ENCODE measurements at places on chromosomes 3 and 15.

DNA sequence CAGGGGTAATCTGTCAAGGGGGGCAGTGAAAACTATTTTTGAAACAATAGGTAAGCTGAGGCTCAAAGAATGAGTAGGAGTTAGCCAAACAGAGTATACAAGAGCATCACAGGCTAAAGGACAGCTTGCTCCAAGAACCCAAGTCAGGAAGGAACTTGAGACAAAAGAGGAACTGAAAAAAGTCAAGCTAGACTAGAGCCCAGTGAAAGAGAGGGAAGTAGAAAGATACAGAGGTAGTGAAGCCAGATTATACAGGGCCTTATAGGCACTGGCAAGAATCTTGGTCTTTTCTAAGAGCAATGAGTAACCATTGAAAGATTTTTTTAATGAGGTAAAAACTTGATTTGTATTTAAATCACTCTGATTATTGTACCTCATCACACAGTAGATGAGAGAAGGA lies 69.9 kb downstream of the FILIP1L start:
- H3K27ac ChIP-seq: peak overlapping the region; percentile 95
- H3K27me3 ChIP-seq: no peaks in the 10 kb centered on the region
- peak; percentile 92 for ATAC-seq
- peaks cover 82% of the 10 kb centered on the region for H3K4me1 ChIP-seq

DNA sequence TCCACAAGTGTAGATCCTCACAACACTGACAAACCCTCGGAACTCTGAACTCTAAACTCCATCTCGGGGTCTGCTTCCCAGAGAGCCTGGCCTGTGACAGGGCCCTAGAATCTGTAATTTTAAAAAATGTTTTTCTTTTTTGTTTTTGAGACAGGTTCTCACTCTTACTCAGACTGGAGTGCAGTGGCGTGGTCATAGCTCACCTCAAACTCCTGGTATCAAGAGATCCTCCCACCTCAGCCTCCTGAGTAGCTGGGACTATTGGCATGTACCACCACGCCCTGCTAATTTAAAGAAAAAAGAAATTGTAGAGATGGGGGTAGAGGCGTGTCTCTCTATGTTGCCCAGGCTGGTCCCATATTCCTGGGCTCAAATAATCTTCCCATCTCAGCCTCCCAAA lies 26.2 kb downstream of the CRABP1 start:
- no peak overlapping the region for H3K27ac ChIP-seq
- H3K4me3 ChIP-seq: no peak overlapping the region
- ATAC-seq: no peak
- peaks cover 39% of the 10 kb centered on the region for H3K27me3 ChIP-seq
- no peaks in the 10 kb centered on the region for H3K4me1 ChIP-seq

DNA sequence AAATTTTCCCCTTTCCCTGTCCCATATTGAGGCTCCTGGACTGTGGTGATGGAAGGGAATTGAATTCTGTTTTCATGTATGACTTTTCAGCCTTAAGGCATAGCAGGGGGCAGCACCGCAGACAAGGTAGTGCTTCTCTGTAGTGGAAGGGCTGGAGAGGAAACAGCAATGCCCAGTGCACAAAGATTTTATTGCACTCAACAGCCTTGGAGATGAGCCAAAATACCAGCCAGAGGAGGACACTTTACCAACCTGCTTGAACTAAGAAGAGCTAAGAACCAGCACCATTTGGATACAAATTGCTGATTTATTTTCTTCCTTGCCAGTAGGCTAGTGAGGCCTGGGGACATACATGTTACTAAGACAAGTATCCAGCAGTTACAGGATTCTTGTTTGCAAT lies 98.7 kb downstream of the KCNMB2 start:
- no peaks in the 10 kb centered on the region for H3K36me3 ChIP-seq
- no peaks in the 10 kb centered on the region for H3K27me3 ChIP-seq
- ATAC-seq: no peak
- no peak overlapping the region for H3K4me3 ChIP-seq

GRCh38 chr3:106332884-106333283 lies 464.1 kb upstream of the CBLB start:
- no peaks in the 10 kb centered on the region for H3K36me3 ChIP-seq
- H3K27ac ChIP-seq: no peak overlapping the region
- no peaks in the 10 kb centered on the region for H3K27me3 ChIP-seq
- H3K4me3 ChIP-seq: no peak overlapping the region

GRCh38 chr15:77764095-77764494 lies 131.4 kb upstream of the LINGO1 start:
- H3K36me3 ChIP-seq: no peaks in the 10 kb centered on the region
- H3K27me3 ChIP-seq: peaks cover 67% of the 10 kb centered on the region
- no peak overlapping the region for H3K4me3 ChIP-seq
- peaks cover 6% of the 10 kb centered on the region for H3K4me1 ChIP-seq
- ATAC-seq: no peak
- H3K27ac ChIP-seq: no peak overlapping the region

DNA sequence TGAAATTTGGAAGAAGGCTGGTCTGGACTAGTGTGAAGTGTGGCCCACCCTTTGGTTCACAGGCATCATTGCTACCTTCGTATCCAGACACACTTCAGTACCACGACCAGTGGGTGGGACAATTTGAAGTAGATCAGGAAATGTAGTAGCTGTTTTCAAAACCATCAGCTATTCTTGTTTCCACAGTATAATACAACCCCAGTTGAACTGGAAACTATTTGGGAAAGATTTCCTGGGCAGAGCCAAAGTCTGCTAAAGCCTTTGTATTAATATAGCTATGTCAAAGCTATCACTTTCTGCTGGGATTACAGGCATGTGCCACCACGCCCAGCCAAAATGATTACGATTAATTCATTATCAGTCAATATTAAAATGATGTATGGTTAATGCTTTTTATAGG lies 298.8 kb upstream of the RASGRP1 start:
- H3K36me3 ChIP-seq: no peaks in the 10 kb centered on the region
- peaks cover 34% of the 10 kb centered on the region for H3K27me3 ChIP-seq

GRCh38 chr3:71583566-71584393 lies at the start of gene FOXP1:
Gene FOXP1, minus strand, starts transcription at chr3:71583728. Its CDS starts 385,347 bp downstream, at chr3:71198381.
- peak within 1 kb of the TSS; percentile 91 for H3K4me3 ChIP-seq
- peaks cover 53% of the 10 kb centered on the region for H3K4me1 ChIP-seq
- peak; percentile 71 for ATAC-seq
- H3K27me3 ChIP-seq: peaks cover 11% of the 10 kb centered on the region

DNA sequence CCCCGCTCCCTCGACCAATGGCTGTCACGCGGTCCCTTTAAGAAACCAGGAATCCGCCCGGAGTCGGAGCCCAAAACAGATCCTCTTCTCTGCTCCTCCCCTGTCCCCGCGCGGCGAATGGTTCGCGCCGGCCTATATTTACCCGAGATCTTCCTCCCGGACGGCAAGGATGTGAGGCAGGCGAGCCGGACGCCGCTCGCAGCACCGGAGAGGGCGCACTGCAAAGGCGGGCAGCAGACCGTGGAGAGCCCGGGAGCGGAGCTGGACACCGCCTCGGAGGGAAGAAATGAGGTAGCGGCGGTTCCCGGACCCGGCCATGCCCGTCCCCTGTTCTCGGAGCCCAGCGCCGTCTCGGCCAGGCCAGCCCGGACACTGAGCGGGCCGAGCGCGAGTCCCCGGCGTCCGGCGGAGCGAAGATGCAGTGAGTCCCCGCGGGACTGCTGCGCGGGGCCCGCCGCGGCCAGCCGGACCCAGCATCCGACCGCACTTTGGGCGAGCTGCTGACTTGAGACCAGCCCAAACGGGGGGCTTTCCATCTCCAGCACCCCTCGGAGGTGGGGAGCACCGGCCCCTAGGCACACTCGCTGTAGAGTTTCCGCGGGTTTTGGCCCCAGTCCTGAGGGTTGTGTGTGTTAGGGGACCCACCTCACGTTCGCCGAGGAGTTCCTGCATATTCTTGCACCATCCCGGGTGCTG lies at the start of gene FAM43A:
Gene FAM43A (plus strand): TSS at position 166 of the 696 bp plus-strand sequence. CDS start 944 bp downstream, outside the sequence.
- peak; percentile 80 for ATAC-seq
- H3K27ac ChIP-seq: peak within 1 kb of the TSS; percentile 88
- peak within 1 kb of the TSS; percentile 98 for H3K4me3 ChIP-seq

GRCh38 chr3:190552969-190553759 lies 39.3 kb downstream of the IL1RAP start:
- peaks cover 4% of the 10 kb centered on the region for H3K4me1 ChIP-seq
- H3K27ac ChIP-seq: no peak overlapping the region
- H3K4me3 ChIP-seq: no peak overlapping the region
- peaks cover 38% of the 10 kb centered on the region for H3K36me3 ChIP-seq

DNA sequence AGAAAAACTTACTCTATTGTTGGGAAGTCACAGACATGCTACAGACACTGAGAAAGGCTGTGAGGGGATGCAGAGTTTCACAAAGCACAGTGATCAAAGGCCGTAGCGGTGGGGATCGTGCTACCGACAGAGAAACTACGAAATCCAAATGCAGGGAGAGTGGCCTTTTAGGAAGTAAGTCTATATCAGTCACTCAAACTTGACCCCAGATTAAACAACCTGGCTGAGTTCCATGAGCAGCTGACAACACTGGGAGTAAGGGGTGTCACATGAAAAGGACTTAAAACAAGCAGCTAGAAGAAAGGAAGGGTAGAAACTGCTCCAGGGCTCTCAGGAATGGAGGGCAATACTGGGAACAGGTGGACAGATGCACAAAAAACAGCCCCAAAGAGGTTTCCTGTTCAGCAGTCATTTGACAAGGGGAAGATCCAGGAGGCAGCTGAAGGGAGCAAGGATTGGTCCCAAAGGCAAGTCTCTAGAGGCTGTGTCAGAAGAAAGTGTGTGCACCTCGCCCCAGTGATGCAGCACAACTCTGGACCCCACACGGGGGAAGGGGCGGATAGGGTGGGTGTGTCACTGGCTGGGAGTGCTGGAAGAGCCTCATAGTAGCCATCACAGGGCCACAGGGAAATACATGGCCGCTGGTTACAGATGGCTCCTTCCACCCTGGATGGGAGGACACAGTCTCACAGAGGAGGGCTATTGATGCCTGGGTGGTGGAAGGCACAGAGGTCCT lies 20.3 kb upstream of the HDAC11 start:
- H3K27me3 ChIP-seq: peaks cover 23% of the 10 kb centered on the region
- H3K36me3 ChIP-seq: no peaks in the 10 kb centered on the region
- H3K27ac ChIP-seq: no peak overlapping the region
- peaks cover 7% of the 10 kb centered on the region for H3K4me1 ChIP-seq
- no peak for ATAC-seq

DNA sequence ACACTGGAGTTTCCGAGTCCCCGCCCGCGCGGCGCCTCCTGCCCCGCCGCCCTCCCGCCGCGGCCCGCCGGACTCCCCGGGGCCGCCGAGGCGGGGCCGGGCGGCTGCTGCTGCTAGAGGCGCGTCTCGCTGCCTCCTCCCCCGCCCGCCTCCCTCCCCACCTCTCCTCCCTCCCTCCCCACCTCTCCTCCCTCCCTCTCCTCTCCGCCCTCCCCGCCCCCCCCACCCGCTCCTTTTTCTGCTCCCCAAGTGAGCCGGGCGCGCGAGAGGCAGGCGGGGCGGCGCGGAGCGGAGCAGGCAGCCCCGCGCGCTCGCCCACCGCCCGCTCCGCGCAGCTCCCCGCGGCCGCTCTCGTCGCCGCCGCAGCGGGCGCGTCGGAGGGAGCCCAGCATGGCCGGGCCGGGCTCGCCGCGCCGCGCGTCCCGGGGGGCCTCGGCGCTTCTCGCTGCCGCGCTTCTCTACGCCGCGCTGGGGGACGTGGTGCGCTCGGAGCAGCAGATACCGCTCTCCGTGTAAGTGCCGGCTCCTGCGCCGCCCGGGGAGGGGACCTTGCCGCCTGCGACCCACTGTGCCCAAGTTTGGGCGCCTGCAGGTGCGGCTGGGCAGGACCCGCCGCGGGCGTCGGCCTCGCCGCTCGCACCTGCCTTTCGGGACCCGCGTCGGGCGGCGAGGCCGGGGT lies at the start of gene CACNA2D3:
Gene CACNA2D3 (plus strand): TSS at position 229 of the 679 bp plus-strand sequence.
- peak within 1 kb of the TSS; percentile 60 for H3K4me3 ChIP-seq
- no peak within 1 kb of the TSS for H3K27ac ChIP-seq
- H3K27me3 ChIP-seq: peaks cover 63% of the 10 kb centered on the region
- no peaks in the 10 kb centered on the region for H3K36me3 ChIP-seq

DNA sequence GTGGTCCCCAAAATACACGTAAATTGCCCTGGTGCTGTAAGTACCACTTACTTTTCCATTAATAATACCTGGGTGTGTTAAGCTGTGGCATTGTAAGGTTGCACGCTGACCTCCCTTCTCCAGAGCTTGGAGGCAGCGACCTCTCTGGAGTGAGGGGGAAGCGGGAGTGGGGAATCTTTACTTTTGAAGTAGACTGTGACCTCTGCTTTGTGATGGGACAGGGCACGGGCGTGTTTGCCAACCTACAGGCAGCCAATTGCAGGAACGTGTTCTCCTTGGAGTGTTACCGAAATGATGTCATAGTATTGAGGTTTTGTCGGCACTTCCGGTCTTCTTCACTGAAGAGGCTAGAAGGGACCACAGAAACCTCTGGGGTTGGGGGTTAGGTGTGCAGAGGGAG lies 227.3 kb upstream of the C2CD4B start:
- peak overlapping the region; percentile 93 for H3K4me3 ChIP-seq
- no peaks in the 10 kb centered on the region for H3K36me3 ChIP-seq
- no peak overlapping the region for H3K27ac ChIP-seq
- ATAC-seq: no peak
- H3K27me3 ChIP-seq: peaks cover 29% of the 10 kb centered on the region

DNA sequence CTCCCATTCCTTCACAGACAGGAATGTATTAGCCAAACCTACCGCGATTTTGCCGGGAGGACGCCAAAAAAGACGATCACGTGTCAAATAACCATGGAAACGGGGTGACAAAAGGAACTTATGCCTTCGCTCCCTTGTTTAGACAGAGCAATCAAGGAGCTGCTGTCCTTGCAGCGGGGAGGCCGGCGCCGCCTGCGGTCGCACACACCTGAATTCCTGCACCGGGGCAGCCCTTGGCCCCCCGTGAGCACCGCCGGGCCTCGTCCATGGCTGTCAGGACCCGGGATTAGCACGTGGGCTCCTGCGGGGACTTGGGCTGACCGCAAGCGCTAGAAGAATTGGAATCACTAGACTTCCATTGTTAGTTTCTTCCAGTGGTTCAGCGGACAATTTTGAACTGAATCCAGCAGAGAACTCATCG lies 193.1 kb downstream of the SHQ1 start:
- peaks cover 9% of the 10 kb centered on the region for H3K27me3 ChIP-seq
- H3K4me3 ChIP-seq: no peak overlapping the region
- no peaks in the 10 kb centered on the region for H3K36me3 ChIP-seq
- H3K4me1 ChIP-seq: no peaks in the 10 kb centered on the region

DNA sequence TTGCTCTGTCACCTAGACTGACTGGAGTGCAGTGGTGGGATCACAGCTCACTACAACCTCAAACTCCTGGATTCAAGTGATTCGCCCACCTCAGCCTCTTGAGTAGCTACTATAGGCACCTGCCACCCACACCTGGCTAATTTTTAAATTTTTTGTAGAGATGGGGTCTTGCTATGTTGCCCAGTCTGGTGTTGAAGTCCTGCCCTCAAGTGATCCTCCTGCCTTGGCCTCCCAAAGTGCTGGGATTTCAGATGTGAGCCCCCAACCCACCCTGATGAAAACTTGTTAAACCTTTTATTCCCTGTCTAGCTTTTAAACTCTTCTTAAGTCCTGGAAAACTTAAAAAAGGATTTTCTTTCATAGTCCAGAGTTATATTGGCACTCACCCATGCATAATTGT lies 2.6 kb downstream of the ECT2 start:
- H3K4me3 ChIP-seq: no peak overlapping the region
- H3K27ac ChIP-seq: no peak overlapping the region
- peaks cover 10% of the 10 kb centered on the region for H3K36me3 ChIP-seq
- ATAC-seq: no peak
- no peaks in the 10 kb centered on the region for H3K27me3 ChIP-seq

Data from stimulated activated memory B cell treated with anti-CD40 and anti-IgM and Interleukin-4, amounts not matched to agents 10 μg/mL and 1 μg/mL and 100 μg/mL, for 72 hours (primary cell).